Kidney tubule cell (primary cell): ENCODE measurements at places on chromosomes 12 and 14.

DNA sequence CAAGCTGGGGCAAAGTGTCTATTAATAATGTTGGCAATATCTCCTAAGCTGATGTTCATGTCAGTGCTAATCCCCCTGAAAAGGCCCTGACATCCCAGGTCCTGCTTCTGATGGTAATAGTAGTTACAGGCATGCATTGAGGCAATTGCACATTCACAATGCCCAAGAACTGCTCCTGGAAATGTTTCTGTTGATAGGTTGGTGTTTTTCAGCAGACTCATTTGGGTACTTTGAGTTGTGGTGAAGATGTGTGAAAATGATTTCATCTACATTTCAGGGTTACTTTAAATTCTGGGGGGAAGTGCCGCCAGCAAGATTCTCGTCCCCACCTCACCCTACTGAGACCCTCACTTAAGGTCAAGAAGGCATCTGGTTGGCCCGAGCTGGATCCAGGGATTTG, 92.9 kb downstream of the BBS10 start:
- DNase-seq: no peak

DNA sequence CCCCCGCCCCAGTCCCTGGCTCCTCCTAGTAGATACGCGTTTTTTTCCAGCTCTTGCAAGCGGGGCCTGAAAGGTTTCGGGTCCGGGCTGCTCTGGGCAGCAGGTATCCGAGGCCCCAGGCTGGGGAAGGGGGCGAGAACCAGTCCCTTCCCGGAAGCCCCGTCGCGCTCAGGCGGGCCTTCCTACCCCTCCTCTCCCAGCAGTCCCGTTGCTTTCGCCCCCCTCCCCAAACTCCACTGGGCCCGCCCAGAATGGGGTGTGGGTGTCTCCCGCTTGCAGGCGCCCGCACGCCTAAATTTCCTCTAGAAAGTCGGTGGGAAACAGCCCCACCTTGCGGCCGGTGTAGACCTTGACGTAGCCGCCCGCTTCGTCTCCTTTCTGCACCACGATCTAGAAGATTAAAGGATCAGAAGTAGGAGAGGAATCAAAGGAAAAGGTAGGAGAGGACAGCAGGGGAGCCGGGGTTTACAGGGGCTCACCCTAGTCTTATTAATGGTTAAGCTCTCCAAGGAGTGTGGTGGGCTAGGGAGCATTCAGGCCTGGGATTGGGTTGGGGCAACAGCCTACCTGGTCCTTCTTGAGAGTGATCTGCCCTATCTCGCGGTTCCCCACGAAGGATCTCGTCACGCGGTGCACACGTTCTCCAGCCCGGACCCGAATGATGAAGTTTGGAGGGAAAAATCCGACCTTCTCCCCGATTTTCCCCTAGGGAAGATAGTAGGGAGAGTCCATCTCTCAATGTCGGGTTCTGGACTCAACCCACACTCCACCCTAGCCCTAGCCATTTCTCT, 7.3 kb downstream of the STAC3 start:
- DNase-seq: peak; percentile 73

GRCh38 chr14:52553002-52553670, 500 bp downstream of the GPR137C start:
- peak; percentile 35 for DNase-seq

- DNase-seq: no peak
These were observed 131.9 kb downstream of the EXOC5 start for GRCh38 chr14:57136669-57137328.

- DNase-seq: peak; percentile 51
These were observed 12.9 kb downstream of the NYNRIN start for GRCh38 chr14:24411443-24412389.

- DNase-seq: peak; percentile 11
These were observed 69.1 kb downstream of the ASCL4 start for GRCh38 chr12:107843351-107844311.

DNA sequence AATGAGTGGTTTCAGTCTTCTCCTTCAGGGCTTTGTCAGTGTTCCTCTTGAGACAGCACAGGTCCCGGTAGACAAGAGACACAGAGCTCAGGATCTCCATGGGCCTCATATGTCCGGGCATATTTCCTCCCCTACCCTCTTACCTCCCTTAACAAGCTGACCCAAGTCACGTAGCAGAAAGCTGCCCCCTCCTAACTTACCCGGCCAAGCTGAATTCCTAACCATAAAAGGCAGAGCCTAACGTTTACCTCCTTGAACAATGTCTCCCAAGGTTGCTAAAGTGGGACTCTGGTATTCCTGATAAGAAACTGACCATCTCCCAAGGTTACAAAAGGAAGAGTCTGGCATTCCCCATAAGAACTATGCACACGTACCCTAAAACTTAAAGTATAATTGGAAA, 182.2 kb upstream of the USP15 start:
- DNase-seq: no peak

GRCh38 chr12:132502149-132502881, 12.4 kb downstream of the FBRSL1 start:
- no peak for DNase-seq

GRCh38 chr14:69572030-69572840, 2.4 kb downstream of the CCDC177 start:
- DNase-seq: peak; percentile 52

GRCh38 chr14:22304326-22304725, 284.7 kb downstream of the DAD1 start:
- no peak for DNase-seq

DNA sequence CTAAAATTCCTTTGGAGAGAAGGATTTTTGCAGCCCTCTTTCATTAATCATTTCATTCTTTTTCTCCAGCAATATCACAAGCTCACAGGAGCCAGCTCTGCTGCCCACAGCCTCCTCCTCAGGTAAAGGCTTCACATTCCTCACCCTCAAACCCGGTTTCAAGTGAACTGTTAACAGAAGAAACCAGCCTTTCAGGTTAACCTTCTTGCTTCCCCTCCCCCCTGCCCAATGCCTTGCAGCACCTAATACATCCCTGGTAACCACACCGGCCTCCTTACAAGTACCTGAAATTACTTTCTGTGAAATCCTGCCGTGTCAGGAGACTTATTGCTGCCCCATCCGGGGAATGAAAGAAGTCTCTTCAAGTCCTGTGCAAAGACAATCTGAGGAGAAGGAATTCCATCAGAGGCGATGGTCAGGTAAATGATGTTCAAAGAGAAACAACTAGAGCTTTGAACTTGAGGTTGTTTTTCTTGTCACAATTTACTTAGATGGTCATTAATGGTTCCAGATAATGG, 111.2 kb downstream of the MYRFL start:
- no peak for DNase-seq

DNA sequence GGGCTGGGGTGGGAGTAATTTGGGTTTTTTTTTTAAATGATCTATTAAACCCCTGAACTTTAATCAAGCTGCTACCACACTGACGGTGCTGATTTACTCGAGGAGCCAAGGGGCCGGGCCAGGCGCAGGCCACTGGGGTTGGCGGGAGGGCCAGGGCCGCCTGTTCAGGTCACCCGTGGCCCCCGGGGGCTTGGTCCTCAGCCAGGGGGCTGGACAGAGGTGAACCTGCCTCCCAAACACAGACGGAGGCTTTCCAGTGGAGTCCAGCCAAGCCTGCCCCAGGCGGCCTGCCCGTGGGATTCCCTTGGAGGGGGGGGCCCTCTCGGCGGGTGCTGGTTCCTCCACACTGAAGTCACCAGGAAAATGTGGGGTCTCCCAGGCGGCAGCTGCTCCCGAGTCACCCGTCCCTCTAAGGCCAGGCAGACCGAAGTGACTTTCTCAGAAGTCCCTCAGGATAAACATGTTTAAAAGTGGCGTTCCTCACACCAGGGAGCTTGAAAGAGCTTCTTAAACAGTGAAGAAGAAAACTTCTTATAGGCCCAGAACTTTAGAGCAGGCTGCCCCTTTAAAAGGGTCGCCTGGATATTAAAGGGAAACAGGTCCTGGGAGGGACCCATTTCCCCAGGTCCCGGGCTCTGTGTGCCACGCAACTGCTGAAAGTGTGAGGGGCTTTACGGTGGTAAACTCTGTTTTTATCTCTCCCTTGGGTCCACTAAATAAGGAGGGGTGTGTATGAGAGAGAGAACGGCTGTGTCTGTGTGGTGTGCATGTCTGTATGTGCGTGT, 167.2 kb upstream of the GSC start:
- DNase-seq: no peak

DNA sequence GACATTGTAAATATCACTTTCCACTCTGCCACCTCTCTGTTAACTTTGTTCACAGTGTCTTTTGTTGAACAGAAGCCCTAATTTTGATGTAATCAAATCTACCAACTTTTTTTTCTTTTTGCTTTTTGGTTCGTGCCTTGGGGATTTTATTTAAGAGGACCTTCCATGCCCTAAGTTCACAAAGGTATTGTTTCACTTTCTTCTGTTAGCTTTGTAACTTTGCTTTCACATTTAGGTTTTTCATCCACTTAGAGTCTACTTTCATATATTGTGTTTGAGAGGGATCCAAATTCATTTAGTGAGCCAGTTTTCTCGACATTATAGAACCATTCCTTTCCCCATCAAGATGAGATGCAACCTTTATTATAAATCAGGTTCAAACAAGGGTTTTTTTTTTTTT, 275.7 kb upstream of the CRY1 start:
- no peak for DNase-seq

DNA sequence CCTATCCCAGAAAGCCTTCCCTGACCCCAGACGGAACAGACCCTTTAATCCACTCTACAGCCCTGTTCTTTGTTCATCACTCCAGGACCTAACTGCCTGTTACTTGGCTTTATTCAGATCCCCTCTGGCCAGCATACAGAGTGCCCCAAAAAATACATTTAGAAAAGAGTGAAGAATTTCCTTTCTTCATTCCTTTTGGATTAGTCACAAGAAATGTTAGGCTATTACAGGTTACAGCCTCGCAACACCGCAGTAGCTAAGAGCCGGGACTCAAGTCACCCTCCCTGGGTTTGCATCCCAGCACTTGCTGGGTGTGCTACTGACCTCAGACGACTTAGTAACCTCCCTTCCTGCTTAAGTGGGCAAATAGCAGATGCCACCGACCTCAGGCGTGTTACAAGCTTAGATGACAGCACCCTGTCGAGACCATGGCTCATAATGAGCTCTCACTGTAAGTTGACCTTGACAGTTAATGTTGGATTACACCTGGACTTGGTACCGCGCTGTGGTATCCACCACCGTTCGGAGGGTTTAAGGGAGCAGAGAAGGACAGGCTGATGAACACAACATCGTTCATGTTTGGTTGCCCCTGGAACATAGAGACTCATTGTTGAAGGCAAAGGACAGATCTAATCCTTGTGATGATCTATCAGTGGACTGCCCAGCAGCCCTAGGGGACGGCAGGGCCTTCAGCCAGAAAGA, 12.9 kb downstream of the GLRX5 start:
- DNase-seq: peak; percentile 94

- peak; percentile 49 for DNase-seq
These were observed 630 bp downstream of the FOS start for GRCh38 chr14:75279153-75279762.

DNA sequence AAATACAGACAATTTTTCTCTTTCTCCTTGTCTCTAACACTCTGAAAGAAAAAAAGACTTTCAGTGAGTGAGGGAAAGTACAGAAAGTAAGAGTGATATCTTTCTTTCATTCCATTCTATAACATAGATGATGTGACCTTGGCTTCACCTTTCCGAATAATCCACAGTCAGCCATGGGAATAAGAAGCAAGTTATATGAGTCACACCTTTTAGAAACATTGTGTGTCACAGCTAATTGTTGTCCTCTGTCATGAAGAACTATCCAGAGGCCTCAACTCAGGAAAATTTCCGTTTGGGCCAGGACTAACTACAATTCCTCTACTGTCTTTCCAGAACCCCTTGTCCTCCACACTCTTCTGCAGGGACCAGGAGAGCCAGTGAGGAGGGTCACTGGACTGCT, 209.7 kb upstream of the FAR2 start:
- peak; percentile 15 for DNase-seq

GRCh38 chr14:64625386-64626232, 75.8 kb downstream of the PPP1R36 start:
- no peak for DNase-seq

GRCh38 chr14:49960453-49960852, 67.6 kb downstream of the ARF6 start:
- no peak for DNase-seq

- DNase-seq: no peak
These were observed 47.9 kb downstream of the ASCL4 start for GRCh38 chr12:107822356-107822755.

GRCh38 chr12:112833267-112833666, 41.7 kb downstream of the RPH3A start:
- DNase-seq: peak; percentile 60
